ENCODE measurements at places on chromosomes 13 and 19.

- no peak for DNase-seq
Observed at GRCh38 chr13:101697745-101698144, 245.3 kb downstream of the ITGBL1 start.

DNA sequence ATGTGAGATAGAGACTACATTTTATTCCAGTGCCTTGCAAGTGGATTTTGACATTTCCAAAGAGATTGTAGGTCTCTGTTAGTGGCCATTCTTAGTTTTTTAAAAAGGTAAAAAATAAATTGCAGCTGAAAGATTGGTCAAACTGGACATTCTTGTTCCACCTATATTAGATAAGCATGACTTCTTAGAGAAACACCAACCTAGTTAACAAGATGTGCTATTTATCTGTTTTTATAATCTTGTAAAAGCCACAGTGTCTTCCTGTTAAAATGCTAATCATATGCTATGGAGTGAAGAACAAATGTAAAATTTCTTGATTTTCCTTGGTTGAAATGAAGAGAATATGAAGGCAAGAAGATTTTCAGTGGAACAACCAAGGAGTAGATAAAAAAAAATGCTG is 33.4 kb upstream of the GPR183 start:
- no peak for DNase-seq

DNA sequence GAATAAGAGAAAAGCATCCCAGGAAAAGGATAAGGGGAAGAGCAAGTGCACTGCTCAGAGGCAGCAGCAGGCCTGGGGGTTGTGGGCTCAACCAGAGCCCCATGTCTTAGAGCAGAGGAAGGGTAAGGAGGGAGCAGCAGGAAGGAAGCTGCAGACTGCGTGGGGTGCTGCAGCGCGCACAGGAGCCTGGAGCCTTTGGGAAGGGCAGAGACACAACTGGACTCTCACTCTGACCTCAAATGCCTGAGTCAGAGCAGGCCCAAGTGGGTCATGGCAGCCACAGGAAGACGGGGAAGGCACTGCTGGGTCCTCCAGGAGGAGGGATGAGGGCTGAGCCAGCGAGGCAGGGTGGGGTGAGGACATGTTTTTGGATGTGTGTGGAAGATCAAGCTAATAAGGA is 31.6 kb downstream of the SIGLEC7 start:
- no peak for DNase-seq

- DNase-seq: no peak
Observed at GRCh38 chr13:32940601-32941000, 75.6 kb upstream of the KL start.

GRCh38 chr19:35395382-35396199 is 24.7 kb downstream of the GPR42 start:
- DNase-seq: no peak

Data from stimulated activated CD4-positive, alpha-beta T cell treated with anti-CD3 and anti-CD28 coated beads, Interleukin-4, amount 100 ng/mL, for 1 hour (primary cell).